HCT116 (cell line): ENCODE measurements at places on chromosomes 12 and 14.

DNA sequence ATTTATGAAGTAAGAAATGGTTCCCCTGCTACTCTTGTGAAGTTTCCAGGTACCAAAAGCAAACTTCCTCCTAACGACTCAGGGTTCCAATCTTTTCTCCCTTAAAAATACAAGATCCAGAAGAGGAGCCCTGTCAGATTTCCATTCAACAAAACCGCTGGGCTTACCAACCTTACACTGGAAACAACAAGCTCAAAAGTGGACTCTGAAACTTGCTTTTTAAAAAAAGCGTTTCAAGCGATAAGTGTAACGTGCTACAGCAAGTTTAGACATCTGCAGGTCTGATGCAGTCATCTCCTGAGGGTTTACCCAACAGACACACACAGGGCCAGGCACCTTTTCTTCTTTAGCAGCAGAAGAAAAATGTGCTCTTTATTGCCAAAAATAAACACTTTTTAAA lies 6.9 kb upstream of the CREBL2 start:
- DNase-seq = no peak

- no peak for DNase-seq
Observed at GRCh38 chr12:62471734-62472133, 5.1 kb downstream of the MON2 start.

DNA sequence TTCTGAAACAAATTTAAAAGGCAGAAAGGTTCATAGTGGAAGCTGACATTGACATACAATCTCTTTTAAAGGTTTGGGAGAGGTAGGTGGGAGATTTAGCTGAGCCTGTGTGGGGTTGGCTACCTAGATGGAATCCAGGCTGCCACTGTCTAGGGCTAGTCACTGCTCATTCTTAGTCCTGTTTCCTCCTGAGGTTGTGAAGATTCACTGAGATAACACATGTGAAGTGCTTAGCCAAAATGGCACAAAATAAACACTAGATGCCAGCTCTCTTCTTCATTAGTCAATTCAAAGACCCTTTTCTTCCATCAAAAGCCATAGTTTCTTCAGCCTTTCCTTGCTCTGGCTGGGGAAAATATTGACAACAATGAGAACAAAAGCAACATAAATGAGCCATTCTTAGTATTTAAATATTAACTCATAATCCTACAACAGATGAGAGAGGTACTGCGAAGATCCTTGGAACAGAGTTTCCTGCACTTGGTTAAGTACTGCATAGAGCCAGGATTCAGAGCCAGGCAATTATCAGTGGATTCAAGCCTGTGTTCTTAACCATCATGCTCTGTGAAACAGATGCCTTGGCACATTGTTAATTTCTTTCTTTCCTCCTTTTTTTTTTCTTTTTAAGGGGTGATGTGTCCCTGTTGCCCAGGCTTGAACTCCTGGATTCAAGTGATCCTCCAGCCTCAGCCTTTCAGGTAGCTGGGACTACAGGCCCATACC lies 3.5 kb downstream of the MYF6 start:
- DNase-seq = no peak

GRCh38 chr14:61839507-61839906 lies 77.3 kb downstream of the SNAPC1 start:
- DNase-seq = no peak

GRCh38 chr14:90088176-90088575 lies 26.4 kb downstream of the KCNK13 start:
- DNase-seq = no peak

GRCh38 chr14:100018482-100018881 lies 46.7 kb upstream of the EVL start:
- DNase-seq = no peak

DNA sequence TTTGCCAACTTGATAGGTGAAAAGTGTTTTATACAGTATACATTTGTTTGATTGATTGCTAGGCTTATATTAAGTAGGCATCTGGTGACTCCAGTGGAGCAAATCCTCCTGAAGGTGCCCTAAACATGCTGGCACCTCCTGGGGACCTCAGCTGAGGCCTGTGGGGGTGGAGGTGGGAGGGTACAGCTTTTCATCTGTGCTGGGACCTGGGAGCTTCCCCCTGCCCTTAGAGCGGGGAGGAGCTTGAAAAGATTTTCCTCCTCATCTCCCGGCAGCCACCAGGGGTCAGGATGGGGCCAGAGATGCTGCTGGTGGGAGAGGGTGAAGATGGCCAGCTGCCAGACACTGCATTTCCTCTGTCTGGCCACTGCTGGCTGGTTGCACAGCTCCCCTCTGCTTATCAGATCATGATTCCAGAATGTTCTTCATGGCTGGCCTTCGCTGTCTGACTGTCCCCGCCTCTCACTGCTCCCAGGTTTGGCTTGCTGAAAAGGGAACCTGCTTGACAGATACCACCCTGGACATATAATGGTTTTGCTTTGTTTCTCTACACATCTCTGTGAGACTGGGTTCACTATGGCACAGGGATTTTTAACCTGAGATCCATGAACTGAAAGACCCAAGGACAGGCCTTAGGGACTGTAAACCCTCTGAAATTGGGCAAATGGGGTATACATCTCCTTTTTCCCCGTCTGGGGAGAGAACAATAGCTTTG lies 10.5 kb upstream of the JPH4 start:
- DNase-seq = peak; percentile 81

DNA sequence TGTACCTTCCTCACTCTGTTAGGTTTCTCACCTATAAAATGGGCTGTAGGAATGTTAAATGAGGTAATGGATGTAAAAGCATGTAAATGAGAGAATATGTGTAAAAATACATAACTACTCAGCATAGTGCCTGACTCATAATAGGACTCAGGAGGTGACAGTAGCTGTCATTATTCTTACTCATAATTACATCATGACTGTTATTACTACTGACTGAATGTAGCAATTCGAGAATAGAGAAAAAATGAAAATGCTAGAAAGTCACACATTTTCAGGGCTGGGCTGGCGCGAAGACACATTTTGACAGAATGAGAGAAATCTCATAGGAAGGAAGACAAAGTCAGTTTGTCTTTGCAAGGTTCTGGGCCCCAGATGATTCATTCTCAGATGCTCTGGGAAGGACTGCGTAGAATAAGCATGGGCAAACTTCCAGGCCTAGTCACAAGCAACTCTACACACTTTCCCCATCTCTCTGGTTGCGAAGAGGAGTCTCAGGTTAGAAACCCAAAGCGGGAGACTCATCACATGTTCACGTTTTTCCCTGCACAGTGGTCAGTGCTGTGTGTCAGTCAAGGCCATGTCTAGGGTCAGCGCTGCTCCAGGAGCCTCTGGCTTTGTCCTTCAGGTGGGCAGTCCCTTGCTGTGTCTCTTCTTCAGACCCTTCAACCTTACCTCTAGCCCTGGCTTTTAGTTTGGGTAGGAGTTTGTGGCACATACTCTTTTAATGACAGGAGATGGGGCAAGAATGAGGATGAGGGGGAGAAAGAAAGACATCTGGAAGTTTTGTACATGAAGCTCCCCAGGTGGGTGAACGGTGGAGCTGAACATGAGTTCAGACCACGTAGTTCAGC lies 8.4 kb downstream of the GPRC5A start:
- no peak for DNase-seq

DNA sequence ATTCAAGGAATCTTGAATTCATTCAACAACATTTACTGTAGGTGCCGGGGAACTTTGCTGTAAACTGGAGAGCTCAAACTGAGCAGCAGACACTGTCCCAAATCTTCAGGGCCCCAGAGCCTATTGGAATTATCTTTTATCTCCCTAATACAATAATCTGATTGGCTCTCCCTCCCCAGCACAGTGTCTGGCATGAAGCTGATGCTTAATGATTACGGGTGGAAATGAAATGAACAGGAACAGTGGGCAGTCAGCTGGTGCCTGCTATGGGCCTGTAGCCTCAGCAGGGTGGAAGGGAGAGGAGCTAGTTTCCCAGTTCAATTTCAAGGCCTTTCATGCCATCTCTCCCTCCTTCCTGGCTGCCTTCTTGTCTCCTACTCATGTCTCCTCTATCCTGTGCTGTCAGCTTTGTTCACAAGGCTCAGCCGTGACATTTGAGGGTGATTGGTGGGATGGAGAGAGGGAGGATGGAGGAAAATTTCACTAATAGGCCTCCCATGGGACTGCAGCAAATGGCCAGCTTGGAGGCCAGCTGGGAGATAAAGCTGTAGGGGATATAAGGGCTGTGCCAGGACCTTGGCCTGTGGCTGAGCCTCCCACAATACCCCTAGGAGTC lies 4.3 kb upstream of the RAPGEF3 start:
- DNase-seq = no peak

- DNase-seq = no peak
Observed at GRCh38 chr12:97275728-97276590, 186.6 kb upstream of the RMST start.

GRCh38 chr12:131533139-131533538 lies 177.8 kb upstream of the SFSWAP start:
- no peak for DNase-seq

DNA sequence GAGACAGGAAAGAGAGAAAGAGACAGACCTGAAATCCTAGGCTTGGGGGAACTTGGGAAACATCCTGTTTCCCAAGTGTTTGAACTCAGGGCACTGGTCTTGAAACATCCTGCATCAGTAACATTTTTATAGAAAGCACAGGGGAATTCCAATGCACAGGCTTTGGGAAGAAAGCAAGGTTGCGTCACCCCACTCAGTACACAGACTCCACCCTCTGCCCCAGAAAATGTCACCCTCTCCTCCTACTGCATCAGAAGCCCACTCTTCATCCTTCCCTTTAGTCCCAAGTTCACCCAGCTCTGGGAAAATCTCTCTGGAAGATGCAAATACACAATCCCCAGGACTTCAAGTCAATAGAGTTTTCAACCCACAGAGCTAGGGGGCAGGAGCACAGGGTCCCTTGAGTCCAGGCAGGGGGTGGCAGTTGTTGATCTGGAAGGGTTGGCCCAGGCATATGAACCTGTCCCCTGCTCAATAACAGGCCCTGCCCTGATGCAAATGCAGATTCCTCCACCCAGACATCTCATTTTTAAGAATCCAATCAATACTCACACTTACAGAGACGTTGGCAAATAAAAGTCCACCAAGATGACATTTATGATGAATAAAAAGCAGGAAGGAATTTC lies 1.7 kb downstream of the RDH16 start:
- no peak for DNase-seq

- no peak for DNase-seq
Observed at GRCh38 chr14:76767681-76768656, 6.7 kb downstream of the VASH1 start.

- no peak for DNase-seq
Observed at GRCh38 chr12:51067771-51068170, 15.6 kb downstream of the CSRNP2 start.

GRCh38 chr14:74952697-74953484 lies 2.5 kb downstream of the PGF start:
- DNase-seq = no peak

GRCh38 chr14:105477660-105478397 lies 3.2 kb downstream of the CRIP2 start:
- no peak for DNase-seq

DNA sequence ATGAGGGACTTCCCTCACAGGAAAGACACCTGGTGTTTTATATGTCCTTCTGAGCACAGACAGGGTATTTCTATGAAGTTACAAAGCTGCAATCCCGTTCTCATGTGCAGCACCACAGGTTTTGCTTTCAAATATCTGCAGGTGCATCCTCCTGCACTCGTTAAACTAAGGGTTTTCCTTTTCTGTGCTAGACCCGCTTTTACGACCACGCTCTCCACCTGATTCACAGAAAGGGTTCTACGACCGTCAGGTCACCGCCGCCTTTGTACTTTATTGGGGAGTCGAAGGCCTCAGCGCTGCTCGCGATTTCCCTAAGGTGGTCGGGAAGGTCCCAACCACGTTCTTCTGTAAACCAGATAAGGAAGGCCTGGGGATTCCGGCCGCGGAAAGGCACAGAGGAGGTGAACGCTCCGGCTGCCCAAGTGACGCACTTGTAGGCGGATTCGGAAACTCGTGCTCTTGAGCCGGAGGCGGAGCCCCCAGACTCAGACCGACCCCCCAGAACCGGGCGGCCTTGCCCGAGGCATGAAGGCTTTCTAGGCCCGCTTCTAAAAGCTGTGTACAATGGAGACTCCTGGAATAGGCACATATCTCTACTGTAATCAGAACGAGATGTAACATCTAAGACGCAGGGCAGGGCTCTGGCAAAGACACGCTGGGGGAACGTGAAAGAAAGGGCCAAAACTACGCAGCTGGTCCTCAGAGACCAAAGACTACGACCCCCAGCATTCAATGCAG lies 995 bp upstream of the HSP90B1 start:
- DNase-seq = peak; percentile 78

GRCh38 chr12:16021676-16022075 lies 110.5 kb downstream of the DERA start:
- DNase-seq = no peak

DNA sequence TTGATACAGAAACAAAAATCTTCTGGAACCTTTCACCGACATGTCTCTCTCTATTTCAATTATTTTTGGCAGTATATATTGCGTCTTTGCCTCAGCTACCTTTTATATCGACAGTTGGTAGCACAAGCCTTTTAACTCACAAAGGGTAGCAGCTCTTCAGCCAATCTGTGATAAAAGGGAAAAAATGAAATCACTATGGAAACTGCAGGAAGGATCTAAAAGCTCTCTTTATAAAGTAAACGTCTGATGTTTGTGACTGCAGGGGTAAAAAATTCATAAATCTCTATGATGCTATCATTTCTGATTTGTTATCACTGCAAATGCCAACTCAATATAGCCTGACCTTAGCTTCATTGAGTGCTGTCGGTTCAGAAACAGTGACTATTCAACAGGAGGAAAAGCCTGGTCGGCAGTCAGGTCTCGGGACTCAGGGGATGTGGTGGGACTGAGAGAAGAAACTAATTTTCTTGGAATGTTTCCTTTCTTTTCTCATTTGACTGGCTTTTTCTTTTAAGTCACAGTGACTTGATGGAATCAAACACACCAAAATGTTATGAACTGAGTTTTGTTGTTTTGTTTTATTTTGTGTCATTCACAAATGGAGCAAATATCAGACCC lies 5.9 kb upstream of the RMST start:
- no peak for DNase-seq
